ENCODE measurements at places on chromosomes 6 and 20.

DNA sequence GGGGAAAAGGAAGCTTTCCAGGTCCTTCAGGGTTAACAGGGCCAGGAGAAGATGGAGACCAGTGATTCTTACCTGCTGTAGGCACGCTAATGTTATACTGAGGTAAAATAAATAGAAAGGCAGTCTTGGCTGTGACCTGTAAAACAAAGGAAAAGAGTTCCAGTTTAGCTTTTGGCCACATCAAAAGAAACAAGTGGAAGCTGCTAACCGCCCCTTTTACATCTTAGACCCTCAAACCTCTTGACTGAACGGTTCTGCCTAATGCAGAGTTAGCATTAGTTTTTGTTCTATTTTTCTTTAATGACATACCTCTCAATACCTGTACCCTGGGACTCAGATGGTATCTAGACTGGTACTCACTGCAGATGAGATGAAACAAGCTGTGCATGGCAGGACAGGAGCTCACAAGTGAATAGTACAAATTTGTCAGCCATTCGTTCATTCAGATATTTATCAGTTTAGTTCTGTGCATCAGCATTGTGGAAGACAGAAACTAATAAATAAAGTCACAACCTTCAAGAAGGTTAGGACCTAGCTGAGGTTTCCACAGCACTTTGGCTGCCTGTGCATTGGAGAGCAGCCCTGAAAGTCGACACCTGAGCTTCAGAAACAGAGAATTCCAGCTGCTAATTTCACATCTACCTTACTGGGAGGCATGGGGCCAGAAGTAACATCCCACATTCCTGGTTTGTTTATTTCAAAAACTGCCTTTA is 41.0 kb downstream of the TRAM2 start:
- DNase-seq, result no peak

GRCh38 chr6:71602385-71603007 is 283.9 kb upstream of the RIMS1 start:
- no peak for DNase-seq

- no peak for DNase-seq
Measured at GRCh38 chr20:4371623-4372251, 350.0 kb upstream of the PRND start.

- DNase-seq, result no peak
Measured at GRCh38 chr6:149468179-149468578, 16.6 kb downstream of the ZC3H12D start.

GRCh38 chr6:27986928-27987725 is 30.1 kb downstream of the OR2B6 start:
- DNase-seq, result no peak

DNA sequence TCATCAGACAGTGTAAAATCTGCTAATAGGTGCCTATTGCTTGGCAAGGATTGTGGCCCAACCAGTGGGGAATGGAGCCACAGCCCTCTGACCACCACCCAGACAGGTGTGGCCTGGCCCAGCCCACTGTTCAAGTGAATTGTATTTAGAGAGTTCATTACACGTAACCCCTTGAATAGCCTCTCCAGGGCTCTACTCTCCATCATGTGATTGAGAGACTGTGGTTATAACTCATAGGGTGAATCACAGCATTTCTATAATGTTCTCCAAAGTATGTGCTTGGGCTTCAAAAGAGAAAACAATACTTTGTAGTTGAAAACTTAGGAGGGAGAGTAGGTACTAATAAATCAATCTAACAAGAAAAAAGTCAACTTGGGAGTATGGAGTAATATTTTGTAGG is 38.4 kb downstream of the ALDH8A1 start:
- no peak for DNase-seq

DNA sequence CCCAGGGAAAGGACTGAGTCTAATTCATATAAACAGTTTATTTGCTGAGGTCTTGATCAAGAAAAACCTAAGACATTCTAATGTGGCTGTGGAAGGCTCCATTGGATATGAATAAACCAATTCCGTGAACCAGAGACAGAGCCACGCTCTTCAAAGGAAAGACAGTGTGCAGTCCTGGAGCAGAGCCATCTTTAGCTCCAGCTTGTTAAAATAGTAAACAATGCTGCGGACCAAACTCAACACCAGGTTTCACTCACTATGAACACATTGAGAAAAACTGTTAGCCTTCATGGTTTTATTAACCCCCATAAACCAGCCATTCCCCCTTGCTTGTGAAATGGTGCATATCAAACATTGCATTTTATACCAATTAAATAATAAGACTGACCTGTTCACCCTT is 61.9 kb downstream of the COL9A1 start:
- DNase-seq, result no peak

DNA sequence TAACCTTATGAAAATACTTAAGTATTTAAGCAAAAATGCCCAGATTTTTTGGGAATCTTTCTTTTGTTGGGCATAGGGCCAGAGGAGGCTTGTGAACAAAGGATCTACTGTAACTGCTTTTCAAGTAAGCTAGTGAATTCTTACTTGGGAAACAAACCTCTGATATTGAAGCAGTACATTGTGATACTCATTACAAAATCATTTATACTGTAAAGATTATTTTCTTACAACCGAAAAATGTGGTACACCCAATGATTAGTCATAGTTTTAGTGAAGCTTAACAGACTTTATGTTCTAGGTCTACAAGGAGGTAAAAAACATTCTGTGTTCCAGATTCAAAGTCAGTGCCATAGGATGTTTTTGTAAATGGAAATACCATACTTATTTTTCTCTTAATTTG is 272.9 kb upstream of the KCNQ5 start:
- no peak for DNase-seq

- DNase-seq, result no peak
Measured at GRCh38 chr20:2463616-2464365, 6.8 kb downstream of the SNRPB start.

DNA sequence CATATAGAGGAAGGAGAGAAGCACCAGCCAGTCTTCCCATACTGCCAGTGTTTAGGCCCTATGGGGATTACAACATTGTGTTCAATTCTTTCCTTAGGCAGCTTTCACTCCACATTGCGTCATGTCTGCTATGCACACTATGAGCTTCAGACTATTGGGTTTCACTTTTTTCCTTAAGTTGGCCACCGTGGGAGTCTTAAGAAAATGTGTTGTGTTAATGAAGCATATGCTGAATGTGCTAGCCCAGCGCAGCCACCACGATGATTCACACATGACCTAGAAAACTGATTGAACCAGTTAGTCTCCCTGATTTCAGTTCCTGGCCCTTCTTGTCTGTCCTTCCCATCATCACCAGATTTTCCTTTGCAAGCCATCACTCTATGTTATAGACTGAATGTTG is 21.5 kb downstream of the TUBB2B start:
- DNase-seq, result no peak

DNA sequence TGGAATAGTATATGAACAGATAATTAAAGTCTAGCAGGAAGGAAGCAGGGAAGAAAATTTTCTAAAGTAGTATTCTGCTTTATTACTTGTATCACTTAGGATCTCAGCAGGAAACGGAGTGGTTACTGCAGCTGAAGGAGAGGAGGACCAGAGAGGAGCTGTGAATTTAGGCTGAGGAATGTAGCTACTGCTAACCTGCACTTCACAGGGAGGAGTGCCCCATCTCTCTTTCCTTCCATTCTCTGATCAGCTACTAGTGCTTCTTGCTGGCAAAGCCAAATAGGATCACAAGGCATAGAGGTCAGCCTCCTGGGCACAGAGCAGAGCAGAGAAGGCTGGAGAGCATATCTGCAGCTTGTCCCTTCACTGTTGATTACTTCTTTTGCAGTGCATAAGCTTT is 205.3 kb upstream of the ASCC3 start:
- DNase-seq, result no peak

GRCh38 chr6:121884620-121885019 is 449.2 kb downstream of the GJA1 start:
- no peak for DNase-seq

DNA sequence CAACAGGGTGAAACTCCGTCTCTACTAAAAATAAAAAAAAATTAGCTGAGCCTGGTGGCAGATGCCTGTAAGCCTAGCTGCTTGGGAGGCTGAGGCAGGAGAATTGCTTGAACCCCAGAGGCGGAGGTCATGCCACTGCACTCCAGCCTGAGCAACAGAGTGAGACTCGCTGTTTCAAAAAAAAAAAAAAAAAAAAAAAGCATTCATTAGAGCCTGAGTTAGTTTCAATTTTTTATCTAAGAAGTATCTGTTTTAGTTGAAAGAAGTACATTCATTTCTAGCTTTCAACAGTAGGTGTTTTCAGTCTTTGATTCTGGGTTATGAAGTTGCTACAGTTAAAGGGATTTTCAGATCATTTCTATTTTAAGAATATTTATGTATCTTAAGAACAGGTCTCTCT is 42.2 kb downstream of the ZNF292 start:
- no peak for DNase-seq

DNA sequence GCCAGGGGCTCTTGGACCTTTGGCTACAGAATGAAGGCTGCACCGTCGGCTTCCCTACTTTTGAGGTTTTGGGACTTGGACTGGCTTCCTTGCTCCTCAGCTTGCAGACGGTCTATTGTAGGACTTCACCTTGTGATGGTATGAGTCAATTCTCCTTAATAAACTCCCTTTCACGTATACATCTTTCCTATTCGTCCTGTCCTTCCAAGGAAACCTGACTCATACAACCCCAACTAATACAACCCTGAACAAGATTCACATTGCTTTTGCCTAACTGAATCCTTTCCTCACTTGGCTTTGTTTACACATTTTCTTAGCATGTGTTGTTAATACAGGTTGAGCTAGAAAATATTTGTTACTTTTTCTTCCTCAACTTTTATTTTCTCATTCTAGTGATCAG is 21.9 kb downstream of the TBXT start:
- no peak for DNase-seq

GRCh38 chr6:56689114-56689513 is 46.4 kb upstream of the DST start:
- DNase-seq, result no peak

- no peak for DNase-seq
Measured at GRCh38 chr20:2163312-2163711, 61.7 kb downstream of the STK35 start.

DNA sequence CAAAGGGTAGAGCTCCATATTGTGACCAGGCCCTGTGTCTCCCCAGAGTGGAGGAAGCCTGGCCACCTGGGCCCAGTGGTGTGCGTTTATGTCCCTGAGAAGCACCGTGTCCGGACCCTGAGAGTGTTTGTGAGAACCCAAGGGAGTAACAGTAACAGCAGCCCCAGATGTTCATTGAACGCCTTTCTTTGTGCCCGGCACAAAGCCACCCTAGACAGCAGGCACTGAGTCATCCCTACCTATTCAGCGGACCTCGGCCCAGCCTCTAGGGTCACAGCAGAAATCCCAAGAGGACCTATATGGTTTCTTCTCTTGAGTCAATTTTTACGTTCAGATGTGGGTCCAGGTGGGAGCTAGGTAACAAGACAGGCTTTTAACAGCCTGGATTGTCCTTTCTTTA is 24.5 kb downstream of the BCAS4 start:
- DNase-seq, result no peak

DNA sequence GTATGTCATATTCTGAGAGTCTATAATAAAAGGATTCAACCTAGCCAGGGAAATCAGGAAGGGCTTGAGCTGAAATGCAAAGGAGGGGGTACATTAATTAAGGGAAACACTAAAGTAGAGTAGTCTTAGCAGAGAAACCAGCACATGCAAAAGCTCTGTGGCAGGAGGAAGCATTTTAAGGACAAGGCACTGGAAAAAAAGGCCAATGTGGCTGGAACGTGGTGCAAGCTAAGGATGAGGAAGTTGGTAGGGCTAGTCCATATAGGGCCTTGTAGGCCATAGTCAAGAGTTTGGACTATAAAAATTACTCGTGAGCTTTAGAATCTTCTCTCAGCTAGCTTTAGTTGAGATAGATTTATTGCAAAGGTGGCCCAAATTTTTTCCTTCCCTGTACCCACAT is 75.2 kb upstream of the TOP1 start:
- no peak for DNase-seq

GRCh38 chr20:60228255-60228654 is 270.0 kb downstream of the CDH26 start:
- DNase-seq, result no peak

DNA sequence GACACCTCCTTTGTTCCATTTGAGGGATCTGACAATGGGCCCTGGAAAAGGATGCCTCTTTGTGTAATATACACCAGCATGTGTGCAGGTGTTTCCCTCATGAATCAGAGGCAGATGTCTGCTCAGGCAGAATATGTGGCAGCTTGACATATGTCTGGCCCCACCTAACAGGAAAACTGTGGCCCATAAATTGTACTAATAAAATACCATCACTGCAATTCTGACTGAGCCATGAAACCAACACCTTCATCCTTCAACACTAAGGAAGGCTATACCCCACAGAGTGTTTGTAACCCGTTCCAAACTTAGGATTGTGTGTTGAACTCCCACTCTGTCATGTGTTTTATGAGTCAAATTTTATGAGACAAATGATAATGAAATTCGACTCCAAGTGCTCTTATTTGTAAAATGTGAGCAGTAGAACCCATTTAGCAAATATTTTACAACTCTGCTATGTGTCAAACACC is 22.7 kb downstream of the LAMA4 start:
- peak; percentile 23 for DNase-seq

DNA sequence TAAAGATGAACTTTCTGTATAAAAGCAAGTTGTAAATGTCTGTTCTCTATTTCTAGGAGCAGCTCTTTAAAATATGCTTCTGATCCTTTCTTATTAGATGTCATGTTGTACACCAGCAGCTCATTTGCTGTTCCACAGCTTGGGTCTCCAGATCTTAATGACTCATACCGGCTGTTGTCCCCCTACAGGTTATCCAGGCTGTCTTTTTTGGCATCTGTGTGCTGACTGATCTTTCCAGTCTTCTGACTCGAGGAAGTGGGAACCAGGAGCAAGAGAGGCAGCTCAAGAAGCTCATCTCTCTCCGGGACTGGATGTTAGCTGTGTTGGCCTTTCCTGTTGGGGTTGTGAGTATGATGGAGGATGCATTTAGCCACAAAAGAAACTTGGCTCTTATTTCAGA is 76.0 kb downstream of the AIG1 start:
- DNase-seq, result no peak

Measured in NCI-H82 (cell line).